ENCODE measurements at places on chromosomes 2 and 18.

DNA sequence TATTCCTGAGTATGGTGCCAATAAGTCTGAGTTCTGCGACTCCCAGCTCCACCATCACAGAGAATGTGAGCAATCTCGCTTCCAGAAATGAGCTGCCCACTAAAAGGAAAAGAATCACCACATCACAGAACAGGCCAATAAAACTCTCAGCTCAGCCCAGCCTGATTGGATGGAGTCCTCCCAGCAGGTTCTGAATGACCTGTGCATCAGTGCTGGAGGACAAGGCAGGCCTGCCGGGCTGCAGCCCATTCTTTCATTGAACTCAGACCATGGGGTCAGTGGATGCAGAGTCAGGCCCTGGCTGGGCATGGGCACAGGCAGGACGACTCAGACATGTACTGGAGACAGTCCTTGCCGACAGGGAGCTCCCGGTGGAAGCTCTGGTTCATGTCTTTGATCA is 132.7 kb upstream of the REV1 start:
- no peak for DNase-seq

DNA sequence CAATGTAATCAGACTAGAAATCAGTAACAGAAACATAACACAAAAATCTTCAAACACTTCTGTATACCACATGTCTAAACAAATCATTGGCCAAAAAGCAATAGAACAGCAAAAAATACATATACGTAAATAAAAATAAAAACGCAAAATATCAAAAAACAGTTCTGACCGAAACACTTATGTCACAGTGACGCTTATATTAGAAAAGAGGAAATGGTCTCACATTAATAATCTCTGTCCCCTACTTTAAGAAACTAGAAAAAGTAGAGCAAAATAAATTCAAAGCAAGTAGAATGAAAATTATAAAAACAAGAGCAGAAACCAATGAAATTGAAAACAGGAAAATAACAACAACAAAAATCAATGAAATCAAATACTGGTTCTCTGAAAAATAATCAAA is 41.9 kb downstream of the TMEM131 start:
- no peak for DNase-seq

- no peak for DNase-seq
Observed at GRCh38 chr2:8244639-8245038, 437.2 kb upstream of the ID2 start.

GRCh38 chr2:111918383-111918806 is 20.0 kb downstream of the MERTK start:
- peak; percentile 90 for DNase-seq

GRCh38 chr2:11824901-11825828 is 78.7 kb downstream of the LPIN1 start:
- DNase-seq, result no peak

DNA sequence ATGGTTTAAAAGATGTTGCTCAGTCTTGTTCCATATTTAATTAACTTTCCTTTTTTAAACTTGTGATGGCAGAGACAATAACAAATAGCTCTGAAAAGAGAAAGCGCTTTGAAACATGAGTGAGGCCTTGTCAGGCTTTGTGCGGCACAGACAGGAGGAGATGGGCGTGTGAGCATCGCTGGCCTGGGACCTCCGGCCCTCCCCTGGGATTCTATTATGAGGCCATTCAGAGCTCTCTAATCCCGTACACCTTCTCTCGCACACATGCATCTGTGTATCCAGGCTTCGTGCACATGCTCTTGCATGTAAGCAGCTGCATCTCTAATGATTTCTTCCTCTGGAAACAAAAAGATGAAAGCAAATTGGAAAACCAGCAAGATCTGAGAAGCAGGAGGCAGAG is 313.7 kb downstream of the ZNF521 start:
- no peak for DNase-seq

DNA sequence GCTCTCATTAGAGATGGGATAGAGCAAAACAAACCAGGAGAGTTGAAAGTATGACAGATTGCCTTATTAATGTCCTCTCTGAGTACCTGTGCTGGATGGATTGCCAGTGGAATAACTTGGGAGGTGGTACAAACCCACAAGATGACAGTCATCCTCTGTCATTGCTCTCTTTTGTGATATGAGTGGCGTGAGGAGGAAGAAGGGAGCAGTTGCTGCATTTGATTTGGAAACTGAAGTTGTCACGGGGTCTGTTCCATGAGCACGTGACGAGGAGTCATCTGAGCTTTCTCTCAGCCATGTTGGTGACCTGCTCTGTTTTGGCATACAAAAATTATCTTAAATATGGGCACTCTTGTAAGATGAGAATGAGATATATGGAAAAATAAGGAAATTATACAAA is 204.9 kb downstream of the FAM210A start:
- DNase-seq, result no peak

- no peak for DNase-seq
Observed at GRCh38 chr2:179622112-179622511, 239.3 kb downstream of the ZNF385B start.

GRCh38 chr2:71505770-71506140 is 52.4 kb downstream of the DYSF start:
- DNase-seq, result no peak

DNA sequence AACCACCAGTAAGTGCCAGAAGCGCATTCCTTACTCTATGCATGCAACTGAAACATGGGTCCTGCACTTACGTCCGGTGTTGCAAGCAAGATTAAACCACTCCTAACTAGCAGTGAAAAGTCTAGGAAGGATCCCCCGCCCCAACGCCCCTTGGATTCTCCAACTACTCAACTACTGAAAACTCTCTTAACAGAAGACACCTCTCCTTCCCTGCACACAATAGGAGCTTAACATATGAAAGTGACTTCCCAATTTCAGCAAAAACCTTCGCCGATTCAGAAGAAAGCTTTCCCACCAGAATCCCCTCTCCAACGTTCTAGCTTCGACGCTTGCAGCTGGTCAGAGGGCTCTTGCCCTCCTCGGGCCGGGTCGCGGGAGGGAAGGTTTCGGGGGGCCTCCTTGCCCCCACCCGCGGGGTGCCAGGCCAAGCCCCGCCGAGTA is 578 bp downstream of the IWS1 start:
- DNase-seq, result peak; percentile 13

DNA sequence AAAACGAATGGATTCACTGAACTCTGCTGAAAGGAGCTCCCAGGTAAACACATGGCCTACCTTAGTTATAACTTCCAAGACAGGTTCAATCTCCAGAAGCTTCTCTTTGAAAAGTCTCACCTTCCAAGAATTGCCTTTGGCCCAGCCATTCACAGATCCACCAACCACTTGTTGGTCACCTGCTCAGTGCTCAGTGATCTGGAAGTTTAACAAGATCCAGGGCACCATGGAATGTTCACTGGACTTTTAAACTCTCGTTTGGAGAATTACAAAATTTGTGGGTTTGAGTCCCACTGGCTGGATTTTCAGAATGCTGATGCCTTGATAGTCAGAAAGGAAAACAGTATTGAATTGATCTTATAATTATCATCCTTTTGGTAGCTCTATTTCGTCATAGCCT is 9.4 kb downstream of the GPR39 start:
- DNase-seq, result no peak

DNA sequence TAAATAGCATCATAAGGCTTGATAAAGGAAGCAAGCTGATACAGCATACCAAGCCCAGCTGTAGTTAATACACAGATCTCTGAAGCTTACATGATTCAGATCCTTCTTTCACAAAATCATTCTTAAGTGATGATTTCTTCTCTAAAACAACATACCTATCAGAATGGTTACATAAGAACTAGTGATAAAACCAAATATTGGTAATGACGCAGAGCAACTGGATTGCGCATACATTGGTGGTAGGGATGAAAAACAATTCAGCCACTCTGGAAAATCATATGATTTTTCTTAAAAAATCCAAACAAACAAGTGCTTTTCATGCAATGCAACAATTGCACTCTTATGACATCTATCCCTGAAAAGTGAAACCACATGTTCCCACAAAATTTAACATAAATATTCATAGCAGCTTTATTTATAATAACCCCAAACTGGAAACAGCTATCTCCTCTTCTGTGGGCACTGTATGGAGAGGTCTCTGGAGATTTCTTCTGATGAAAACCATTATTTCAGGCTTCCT is 153.6 kb upstream of the DSEL start:
- DNase-seq, result peak; percentile 89

GRCh38 chr2:170928036-170928823 is 823 bp upstream of the GORASP2 start:
- no peak for DNase-seq

DNA sequence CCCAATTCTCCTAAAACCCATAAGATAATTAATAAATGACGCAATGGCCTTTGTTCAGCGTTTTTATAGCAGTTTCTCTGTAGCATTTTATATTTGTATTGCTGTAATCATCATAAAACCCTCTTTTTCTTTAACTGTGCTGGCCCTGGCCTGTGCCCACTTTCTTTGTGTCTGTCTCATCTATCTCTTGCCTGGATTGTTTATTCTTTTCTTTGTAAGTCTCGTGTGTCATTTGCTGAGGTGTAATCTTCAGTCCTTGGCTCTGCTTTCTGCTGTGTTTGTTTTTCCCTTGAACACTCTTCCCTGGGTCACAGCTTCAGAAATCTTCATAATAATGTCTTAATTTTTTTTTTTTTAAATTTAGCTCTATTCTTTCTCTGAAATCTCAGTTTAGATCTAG is 525.8 kb upstream of the LINC00305 start:
- DNase-seq, result no peak

DNA sequence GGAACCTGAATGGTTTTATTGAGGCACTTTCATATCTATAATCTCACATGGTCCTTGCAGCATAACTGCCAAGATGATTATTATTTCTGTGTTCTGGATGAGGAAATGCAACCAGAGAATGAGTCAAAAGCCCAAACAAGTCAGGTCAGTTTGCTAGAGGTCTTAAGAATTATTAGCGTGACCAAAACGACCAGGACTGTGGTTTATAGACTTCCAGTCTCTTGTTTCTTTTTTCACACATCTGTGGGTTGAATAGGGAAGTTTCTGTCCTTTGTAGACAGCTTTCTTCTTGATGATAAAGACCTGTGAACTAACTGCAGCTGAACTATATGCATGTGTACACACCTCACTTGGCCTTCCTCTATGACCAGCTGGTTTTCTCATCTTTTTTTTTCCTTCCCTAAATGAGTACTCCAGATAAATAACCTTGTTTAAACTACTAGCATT is 13.9 kb downstream of the ADAM23 start:
- DNase-seq, result no peak

GRCh38 chr2:88329815-88330603 is 122.5 kb downstream of the FOXI3 start:
- DNase-seq, result no peak

DNA sequence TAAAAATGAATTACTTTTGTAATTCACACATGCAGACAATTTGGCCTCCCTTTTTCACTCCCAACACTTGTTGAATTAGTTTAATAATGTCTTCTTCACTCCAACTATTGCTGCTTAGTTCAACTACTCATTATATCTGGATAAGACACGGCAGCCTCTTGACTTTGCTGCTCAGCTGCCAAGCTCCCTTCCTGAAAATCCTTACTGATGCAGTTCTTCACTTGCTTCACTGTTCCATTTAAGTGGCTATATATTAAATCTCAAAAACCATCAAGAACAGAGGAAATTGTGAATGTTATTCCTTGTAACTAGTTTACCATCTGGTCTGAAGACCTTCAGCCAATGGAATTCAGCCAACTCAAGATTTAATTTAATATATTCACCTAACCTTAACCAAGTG is 127.1 kb downstream of the NCOA1 start:
- DNase-seq, result no peak

- DNase-seq, result no peak
Observed at GRCh38 chr2:85145116-85145820, 12.1 kb downstream of the TCF7L1 start.

- DNase-seq, result no peak
Observed at GRCh38 chr2:163732727-163733126, 3.1 kb downstream of the FIGN start.

DNA sequence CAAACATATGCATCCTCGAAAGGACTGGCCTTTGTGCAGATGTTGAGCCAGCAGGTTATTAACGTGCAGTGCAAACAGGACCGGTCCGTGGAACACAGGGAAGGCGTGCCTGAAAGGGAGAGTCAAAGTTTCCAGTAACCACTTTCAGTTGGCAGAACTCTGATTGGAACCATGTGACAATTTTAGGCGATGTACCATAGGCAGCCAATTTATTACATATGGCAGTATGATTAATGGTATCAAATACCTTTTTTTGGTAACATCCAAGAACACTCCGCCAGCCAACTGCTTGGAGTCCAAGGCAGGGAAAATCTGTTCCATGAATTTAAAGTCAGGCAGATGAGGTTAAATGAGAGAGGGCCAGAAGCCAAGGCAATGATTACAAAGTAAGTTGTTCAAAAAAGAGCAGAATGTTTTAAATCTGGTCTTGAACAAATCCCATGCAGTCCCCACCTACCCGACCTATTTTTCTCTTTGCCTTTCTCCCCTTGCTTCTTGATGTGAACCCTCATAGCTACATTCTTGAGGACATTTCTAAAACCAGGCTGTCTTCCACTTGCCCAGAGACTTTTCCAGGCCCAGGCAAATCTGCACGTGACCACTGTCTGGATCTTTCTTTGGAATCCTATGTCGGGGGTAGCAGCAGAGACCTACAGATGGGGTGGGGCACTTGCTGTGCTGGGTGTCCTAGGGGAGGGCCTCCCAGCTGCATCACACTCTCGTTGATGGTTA is 351.7 kb downstream of the HRH4 start:
- no peak for DNase-seq

DNA sequence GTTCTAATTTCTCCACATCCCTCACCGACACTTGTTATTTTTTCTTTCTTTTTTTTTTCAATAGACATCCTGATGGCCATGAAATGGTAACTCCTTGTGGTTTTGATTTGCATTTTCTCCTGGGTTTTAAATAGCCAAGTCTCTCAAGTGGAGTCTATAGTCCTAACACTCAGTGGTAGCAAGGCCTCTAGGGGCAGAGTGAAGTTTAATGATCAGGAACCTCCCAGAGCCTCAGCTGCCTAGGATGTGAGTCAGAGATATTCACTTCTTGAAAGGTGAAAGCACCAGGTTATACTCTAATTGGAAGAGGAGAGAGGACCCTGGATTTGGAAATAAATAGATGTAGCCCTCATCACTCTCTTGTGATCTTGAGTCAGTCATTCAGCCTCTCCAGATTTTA is 62.7 kb upstream of the CAPN13 start:
- DNase-seq, result no peak

GRCh38 chr2:75454241-75454620 is 106.5 kb downstream of the EVA1A start:
- no peak for DNase-seq

- no peak for DNase-seq
Observed at GRCh38 chr2:163773276-163773675, 37.5 kb upstream of the FIGN start.

GRCh38 chr18:6644836-6645627 is 84.5 kb upstream of the ARHGAP28 start:
- no peak for DNase-seq

- DNase-seq, result no peak
Observed at GRCh38 chr2:105407946-105408743, 9.3 kb upstream of the FHL2 start.

DNA sequence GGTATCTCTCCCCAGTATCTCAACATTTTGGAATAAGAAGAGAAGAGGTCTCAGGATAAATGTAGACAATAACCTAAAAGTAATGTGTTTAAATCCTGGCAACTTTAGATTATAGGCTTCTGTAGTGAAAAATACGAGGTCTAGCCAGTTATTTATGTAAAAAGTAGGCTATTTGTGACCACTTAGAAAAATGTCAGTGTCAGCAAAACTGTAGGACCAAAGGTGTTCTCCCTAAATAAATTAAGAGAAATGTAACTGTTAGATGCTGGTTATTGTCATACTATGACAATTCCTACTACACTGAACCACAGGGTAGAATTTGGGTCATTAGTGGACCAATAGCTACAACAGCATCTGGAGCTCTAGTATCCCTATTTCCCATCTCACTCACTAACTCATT is 2.0 kb downstream of the SUPT7L start:
- no peak for DNase-seq

Data from brain pericyte (primary cell).